ENCODE measurements at places on chromosomes 2 and 18. TPM values are rescaled to one million over a fixed set of nuclear protein-coding genes. Genes with fewer than 3 reads are reported as not detected.

The DHRS9 gene
- total RNA-seq: 4.8 TPM

The LONRF2 gene
- 0.04 TPM for total RNA-seq

The RBKS gene
- total RNA-seq: 6.4 TPM

The SOX11 gene
- total RNA-seq: not detected

The RTP5 gene
- total RNA-seq: 0.07 TPM

DNA sequence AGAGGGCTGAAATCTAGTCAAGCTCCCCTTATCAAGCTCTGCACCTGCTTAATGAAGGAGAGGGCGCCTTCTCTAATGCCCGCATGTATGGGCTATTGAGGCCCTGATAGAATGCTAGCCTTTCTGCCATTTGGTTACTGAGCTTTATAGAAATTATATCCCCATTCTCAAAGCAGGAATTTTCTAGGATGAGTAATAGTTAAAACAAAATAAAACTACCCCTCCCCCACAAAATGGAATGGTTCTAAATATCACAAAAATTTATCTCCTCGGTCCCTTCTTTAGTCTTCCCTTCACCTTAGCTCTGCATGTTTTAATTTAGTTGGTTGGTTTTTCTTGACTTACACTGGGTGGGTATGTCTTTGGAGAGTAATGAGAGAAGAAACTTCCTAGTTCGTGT is 37.7 kb downstream of the CD28 start:
- DNase-seq: no peak

DNA sequence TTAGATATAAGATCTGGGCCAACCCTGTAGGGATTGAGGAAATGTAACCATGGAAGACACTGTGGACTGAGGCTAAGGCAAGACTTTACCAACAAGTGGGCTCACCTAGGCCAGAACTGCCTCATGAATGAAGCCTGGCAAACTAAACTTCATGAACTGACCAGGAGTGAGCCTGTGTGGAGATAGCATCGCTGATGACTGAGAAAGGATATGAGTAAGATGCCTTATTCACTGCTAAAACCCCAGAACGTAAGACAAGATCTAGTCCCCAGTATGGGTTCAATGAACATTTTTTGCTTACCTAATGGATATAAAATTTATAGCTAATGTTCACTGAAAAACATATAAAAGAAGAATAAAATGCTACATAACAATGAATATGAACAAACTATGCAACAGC is 399.8 kb downstream of the SATB2 start:
- DNase-seq: no peak

- no peak for DNase-seq
Observed at GRCh38 chr2:191818725-191819350, 28.1 kb downstream of the CAVIN2 start.

GRCh38 chr2:176614930-176615329 is 345.7 kb downstream of the MTX2 start:
- no peak for DNase-seq

DNA sequence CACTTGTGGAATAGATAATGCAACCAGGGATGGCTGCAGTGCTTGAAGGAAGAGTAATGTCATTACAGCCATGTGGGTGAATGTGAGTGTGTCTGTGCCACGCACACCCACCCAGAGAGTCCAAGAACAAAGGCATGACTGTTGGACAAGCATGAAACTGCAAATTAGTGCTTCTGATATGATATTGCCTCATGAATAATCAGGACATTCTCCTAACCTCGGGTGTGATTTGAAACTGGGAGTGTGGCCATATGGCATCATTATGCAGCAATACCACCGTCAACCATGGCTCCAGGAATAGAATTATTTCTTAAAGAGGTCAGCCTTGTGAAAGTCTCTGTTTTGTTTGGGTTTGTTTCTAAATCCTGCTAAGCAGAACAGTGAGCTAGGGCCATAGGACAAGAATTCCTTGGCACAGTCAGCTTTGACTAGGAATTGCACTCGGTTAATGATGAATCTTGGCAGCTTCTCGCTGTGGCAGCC is 678.0 kb upstream of the RAB6C start:
- no peak for DNase-seq

DNA sequence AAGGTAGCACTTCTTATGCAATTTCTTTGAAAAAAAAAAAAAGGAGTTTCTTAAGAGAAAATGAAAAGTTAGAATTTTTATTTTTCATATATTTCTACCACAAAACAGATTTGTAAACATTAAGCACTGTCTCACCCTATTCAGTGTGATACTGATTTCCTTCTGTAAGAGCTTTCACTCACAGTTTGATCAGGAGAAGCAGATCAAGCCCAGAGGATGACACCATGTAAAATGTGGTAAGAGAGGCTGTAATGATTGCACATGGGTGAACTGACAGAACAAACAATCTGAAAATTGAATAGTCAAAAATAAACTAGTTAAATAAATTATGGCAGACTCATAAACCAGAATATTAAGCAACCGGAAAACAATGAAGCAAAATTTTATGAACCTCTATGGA is 54.5 kb downstream of the MEMO1 start:
- DNase-seq: no peak

DNA sequence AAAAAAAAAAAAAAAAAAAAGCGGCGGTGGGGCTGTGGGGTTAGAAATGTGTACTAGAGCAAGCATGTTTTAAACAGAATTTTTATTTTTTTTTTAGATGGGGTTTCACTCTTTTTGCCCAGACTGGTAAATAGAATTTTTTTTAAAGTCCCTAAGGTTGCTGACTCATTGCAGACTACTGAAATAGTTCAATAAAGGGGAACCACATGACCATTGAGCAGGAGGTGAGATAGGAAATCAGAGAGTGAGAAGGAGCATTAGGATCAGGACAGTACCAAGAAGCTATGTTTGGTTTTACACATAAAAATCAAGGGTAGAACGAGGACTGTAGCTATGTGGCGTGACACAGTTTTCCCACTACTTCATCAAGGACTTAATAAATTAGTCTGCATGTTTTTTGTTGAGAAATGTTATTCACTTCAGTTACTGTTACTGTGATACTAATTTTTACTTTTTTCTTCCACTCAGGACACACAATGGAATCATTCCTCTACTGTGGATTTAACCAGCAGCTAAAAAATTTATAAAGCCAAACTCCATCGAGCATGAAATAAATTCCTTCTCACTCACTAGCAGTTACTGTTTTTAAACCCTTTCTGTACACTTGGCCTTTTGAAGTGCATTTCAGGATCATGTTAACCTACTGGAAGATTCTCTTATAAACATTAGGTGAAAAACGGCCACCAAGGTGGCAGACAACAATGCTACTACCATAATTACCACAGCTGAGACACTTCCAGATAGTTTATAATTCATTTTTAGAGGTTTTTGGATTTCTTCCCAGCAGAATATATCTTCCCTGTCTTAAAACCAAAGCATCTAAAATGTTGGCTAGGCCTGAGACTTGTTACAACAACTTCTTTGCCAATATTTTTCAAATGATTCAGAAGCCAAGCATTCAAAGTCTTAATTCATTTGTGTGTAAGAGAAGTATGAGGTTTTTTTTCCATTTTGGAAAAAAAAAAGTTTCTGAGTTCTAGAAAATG is 33.2 kb downstream of the LAMA1 start:
- no peak for DNase-seq

DNA sequence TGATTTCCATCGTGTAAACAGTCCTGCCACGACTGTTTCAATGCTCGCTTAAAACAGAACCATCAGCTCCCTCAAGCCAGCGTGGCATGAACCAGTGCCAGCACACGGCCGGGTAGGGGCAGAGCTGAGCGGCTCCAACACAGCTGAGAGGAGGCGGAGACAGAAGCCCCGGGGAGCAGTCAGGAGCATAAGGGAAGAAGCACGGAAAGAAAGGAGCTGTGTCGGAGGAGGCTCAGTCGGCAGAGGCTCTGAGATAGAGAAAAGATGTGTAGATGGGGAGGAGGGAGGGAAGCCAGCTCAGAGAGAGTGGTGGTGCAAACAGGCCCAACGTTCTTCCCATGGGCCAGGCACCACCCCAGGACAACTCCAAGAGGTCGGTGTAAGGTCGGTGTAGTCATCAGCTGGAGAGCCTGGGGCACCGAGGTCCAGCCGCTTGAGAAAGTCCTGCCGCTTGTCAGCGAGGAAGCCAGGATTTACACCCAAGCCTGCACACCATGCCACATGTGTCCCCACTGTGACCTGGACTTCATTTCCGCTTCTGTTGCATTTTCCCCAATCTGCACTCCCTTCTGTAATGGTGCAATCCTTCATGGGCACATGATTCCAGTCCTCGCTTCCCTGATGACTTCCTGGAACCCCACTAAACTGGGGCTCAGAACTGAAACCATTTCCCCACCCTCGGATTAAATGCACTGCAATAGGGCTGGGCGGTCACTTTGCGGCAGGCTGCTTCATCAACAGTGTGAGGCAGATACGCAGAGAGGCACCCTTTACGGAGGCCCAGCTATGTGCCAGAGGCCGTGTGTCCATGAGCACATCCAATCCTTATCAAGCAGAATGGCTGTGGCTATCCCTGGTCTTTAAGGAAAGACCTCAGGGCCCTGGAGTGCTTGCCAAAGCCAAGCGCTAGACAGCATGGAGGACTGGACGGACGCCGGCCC is 43.5 kb downstream of the CYP27C1 start:
- no peak for DNase-seq

- DNase-seq: no peak
Observed at GRCh38 chr18:27181726-27182125, 3.4 kb downstream of the CHST9 start.

DNA sequence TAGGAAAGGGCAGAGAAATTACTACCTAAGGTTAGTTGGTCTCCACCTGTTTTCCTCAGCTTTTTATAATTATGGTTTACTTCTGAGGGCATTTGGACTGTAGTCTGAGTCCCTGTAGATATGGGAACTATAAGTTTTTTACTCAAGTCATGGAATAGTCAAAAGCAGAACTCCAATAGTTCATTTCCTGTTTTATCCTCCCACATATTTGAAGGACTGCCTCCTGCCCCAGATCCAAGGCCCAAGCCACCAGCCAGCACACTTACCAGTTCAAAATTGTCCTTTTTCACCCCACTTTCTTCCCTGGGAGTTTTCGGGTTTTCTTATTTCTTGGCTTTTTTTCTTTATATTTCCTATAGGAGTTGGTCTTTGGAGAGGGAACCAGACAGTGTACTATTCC is 164.1 kb downstream of the MBD5 start:
- DNase-seq: no peak

GRCh38 chr2:212936572-212936971 is 214.8 kb downstream of the IKZF2 start:
- DNase-seq: no peak

- DNase-seq: no peak
Observed at GRCh38 chr2:177799531-177799930, 273.0 kb downstream of the PDE11A start.

DNA sequence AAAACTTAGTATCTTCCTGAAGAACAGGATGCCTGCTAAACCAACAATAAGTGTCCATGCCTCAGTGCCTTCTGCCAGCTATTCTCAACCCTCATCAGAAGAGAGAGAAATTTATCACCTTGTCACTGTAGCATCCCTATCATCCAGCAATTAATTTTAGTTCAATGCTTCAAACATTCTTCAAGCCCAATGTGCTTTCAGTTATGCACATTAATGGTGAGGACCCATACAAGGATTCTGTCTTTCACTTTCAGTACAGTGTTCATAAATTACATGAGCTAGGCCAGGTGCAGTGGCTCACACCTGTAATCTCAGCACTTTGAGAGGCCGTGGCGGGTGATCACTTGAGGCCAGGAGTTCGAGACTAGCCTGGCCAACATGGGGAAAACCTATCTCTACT is 47.0 kb upstream of the MSH6 start:
- no peak for DNase-seq

DNA sequence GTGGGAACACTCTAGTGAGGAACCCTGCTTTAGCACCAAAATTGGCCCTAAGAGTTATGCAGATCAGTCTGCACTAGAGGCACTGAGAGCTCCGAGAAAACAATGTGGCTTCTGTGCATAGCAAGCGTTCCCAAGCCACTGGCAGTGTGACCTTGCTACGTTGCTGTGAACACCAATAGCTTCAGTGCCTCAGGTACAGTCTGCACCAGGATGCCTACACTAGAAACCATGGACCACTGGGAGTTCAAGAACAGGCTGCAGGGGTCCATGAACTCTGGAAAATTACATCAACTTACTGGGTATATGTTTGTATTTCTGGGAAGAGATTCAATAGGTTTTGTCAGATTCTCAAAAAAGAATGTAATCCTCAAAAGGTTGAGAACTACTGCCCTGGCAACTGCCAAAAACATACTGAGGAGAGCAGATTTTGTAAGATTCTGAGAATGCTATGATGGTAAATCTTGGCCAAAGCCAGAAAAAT is 18.3 kb upstream of the SP3 start:
- DNase-seq: no peak

GRCh38 chr18:8364385-8364784 is 244.9 kb upstream of the RAB12 start:
- no peak for DNase-seq

All from activated CD4-positive, alpha-beta T cell treated with anti-CD3 and anti-CD28 coated beads for 36 hours (primary cell).